ENCODE measurements at places on chromosomes 4 and X.

DNA sequence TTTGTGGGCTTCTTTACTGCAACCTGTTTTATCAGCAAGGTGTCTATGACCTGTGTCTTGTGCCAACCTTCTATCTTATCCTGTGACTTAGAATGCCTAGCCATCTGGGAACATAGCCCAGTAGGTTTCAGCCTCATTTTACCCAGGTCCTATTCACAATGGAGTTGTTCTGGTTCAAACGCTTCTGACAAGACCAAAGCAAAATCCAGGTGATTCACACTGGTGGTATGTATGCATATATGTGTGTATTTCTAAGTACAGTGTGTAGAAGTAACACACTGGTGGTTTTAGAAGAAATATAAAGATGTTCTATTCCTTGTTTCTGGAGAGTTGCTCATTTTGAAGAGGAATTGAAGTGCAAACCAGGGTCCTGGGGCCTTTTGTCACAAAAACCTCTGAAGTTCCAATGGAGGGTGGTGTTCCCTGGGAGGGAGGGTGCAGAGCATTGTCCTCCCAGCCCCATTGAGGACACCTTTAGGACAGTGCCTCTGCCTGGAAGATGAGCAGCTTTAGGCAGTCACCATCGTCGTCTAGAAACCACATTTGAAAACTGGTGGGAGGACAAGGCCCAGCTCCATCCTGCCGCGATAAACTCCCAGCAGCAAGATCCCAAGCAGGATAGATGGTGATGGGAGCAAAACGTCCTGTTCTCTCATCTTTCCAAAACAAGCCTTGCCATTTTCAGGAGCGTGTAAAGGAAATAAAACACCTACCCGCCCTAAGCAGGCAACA is 191.4 kb downstream of the TSPAN5 start:
- no peak for DNase-seq

DNA sequence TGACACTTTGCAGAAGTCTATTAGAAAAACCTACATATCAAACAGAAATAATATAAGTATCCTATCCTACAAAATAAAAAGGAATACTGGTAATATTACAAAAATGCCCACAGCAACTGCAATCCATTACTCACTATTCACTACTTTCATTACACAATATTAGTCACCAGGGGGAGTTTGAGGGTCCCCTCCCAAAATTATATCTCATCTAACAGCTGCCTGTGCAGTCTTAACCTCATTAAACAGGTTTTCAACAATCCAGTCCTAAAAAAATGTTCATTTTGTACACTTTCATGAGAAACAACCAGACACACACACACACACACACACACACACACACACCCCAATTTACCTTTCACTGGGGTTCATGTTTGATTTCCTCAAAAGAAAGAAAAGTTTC is 2.9 kb downstream of the CLOCK start:
- no peak for DNase-seq

- DNase-seq, result no peak
Measured at GRCh38 chrX:104482757-104483156, 83.2 kb upstream of the IL1RAPL2 start.

DNA sequence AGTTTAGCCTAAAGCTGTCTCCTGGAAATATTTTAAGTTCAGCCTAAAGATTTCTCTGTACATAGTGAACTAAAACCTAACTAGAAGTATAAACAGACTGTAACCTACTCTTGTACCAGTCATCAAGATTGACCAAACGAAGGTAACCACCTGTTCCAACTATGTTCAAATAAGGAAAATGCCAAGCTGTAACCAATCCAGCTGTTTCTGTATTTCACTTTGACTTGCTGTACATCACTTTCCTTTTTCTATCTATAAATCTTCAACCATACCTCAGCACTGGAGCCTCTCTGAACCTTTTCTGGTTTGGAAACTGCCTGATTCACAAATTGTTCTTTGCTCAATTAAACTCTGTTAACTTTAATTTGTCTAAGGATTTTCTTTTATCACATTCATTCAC is 3.1 kb upstream of the CYSLTR1 start:
- DNase-seq, result no peak

GRCh38 chr4:121454251-121454979 is 73.6 kb upstream of the QRFPR start:
- no peak for DNase-seq

DNA sequence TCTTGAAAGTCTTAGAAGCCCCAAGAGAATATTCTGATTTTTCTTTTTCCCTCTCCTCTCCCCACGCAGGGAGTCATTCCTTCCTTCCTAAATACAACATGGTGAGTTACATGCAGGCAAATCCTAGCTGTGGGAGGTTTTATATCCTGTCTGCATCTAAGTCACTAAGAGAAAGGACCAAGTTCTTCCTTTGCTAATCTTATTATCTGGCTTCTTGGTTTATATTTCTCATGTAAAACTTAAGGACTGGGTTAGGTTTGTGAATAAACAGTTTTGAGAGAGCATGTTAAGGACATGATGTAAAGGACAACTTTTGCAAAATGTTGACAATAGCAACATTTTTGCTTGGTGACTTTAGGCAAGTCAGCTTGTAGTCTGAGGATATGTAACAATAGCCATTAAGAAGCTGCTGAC is 5.1 kb upstream of the CXCL9 start:
- no peak for DNase-seq

- no peak for DNase-seq
Measured at GRCh38 chr4:55158957-55159356, 33.6 kb upstream of the KDR start.

- DNase-seq, result no peak
Measured at GRCh38 chr4:115119804-115120352, 6.5 kb upstream of the NDST4 start.

GRCh38 chrX:147853701-147854100 is 58.0 kb upstream of the FMR1 start:
- DNase-seq, result no peak

- DNase-seq, result no peak
Measured at GRCh38 chr4:38145741-38146140, 185.5 kb downstream of the PTTG2 start.

DNA sequence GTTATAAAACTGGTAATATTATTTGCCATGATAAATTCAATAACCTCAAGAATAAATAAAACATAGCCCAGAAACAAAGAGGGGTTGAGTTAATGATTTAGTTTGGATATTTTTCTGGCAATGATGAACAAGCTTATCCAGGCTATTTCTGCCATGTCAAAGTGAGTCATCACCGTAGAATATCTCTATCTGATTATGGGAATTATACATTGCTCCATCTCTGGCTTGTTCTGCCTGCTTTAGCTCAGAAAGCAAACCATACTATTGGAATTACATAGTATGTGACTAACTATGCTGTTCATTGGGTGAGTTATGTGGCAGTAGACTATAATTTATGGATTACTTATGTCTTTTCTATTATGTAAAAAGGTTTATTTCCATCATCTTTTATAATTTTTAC is 680.1 kb upstream of the AADAT start:
- DNase-seq, result no peak

DNA sequence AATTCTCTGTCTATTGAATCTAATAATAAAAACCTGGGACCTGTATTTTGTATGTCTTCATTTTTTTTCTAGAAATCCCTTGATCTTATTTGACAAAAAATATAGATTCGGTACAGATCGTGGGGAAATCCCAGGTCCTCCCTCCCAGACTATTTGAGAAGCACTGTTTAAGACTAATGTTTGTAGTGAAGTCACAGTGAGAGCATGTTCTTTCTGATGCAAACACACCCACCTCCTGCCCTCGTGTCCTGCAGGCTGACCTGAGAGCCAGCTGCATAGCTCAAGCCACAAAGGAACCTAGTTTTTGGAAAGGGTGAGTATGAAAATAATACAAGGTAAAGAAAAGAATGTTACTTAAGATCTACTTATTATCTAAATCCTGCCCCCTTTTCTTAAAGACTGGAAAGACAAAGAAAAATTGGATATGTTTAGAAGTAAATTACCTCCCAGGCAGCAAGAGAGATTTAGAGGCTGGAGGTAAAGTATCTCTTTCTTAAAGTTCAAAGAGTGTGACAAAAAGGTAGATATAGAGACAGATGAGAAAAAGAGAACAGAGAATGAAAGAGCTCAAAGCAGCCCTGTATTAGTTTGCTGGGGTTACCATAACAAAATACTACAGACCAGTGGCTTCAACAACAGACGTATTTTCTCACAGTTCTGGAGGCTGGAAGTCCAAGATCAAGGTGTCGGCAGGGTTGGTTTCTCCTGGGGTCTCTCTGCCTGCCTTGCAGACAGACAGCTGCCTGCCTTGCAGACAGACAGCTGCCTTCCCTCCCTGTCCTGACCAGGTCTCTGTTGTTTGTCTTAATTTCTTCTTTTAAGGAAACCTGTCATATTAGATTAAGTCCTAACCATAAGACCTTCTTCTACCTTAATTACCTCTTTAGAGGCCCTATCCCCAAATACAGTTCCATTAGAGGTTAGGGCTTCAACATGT is 20.4 kb upstream of the DCTD start:
- no peak for DNase-seq

- DNase-seq, result no peak
Measured at GRCh38 chr4:170804930-170805329, 715.2 kb upstream of the AADAT start.

DNA sequence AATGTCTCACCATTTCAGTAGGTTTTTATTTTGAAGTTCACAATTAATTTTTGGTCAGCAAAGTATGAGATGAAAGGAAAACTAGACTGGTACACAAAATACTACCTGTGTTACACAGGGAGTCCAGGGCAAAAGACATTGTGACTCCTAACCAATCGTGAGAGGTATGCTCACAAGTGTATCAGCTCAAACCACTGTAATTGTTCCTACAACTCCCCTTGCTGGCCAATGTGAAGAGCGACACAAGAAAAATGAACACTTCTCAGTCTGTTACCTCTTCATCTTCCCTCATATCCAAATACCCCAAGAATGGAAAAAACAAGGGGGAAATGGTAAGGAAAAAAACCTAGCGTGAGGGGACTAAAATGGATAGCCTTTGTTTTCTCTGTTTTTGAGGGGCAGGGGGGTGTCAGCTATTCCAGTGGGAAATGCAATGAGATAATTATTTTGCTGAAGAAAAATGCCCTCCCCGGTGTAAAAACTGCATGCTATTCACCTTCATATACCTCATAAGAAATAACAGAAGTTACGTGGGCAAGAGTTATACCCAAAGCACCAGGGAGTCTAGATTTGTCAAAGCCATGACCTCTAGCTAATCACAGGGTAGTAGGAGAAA is 30.6 kb upstream of the NSUN7 start:
- DNase-seq, result peak; percentile 55

GRCh38 chr4:7531640-7531994 is 96.9 kb upstream of the PSAPL1 start:
- no peak for DNase-seq

GRCh38 chr4:163495900-163496299 is 1.4 kb downstream of the TMA16 start:
- DNase-seq, result no peak
